ENCODE measurements at places on chromosomes 5 and 9.

DNA sequence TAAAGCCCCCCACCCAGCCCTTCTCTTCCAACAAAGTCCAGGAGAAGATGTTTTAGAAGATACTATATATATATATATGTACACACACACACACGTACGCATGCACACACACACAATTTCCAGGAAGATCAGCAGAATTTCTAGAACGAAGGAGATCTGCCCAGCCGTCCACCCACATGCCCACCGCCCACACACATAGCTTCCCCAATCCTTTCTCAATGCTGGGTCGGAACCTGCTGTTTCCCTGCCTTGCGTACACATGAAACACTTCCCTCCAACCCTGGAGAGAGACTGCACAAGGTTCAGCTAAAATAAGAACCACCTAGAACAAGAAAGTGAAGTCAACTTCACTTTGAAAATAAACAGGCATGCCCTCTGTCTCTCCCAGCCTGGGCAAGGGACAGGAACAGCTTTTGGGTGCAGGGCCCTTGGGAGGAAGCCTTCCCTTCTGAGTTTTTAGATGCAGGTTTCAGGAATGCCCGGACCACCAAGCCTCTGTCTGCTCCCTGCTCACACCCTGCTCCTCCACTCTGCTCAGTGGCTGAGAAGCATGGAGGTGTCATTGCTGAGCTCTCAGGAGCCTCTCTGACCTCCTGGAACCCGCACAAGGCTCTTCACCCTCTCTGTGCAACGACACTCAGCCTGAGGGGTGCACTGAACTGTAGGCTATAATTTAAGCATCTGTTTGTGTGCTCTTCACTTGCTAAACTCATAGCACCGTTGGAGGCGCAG lies 149.4 kb downstream of the C5orf15 start:
- DNase-seq: peak; percentile 78

- no peak for DNase-seq
Observed at GRCh38 chr9:137308057-137308619, 6.1 kb upstream of the NRARP start.

- no peak for DNase-seq
Observed at GRCh38 chr5:168796593-168797580, 217.7 kb upstream of the PANK3 start.

- DNase-seq: no peak
Observed at GRCh38 chr5:93894601-93895354, 153.4 kb upstream of the POU5F2 start.

GRCh38 chr9:96500696-96501632 lies 51.0 kb downstream of the HABP4 start:
- no peak for DNase-seq

DNA sequence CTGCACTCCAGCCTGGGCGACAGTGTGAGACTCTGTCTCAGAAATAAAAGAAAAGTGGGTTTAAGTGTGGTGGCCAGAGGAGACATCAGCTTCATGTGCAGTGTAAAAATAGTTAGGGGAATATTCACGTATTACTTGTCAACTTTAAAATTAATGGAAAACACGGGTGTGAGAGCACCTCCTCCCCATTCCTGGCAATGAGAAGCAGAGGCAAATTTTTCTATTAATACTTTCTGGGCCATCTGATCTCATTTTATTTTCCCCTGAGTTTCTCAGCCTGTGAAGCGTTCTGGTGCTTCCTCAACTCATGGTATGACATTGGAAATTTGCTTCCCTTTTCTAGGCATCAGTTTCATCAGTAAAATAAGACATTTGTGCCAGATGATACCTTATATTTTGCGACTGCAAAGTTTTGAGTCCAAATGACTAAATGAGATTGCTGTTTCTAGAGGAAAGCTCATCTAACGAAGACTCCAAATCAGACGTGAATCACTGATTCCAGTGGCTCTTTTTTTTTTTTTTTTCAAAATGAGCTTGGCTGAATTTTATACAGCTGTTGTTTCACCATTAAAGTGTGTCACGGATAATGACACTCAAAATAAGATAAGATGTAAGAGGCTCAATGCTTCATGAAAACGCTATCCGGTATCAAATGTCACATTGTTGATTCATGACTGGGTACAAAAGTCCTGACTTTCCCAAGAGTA lies 104.6 kb downstream of the MSX2 start:
- DNase-seq: no peak

DNA sequence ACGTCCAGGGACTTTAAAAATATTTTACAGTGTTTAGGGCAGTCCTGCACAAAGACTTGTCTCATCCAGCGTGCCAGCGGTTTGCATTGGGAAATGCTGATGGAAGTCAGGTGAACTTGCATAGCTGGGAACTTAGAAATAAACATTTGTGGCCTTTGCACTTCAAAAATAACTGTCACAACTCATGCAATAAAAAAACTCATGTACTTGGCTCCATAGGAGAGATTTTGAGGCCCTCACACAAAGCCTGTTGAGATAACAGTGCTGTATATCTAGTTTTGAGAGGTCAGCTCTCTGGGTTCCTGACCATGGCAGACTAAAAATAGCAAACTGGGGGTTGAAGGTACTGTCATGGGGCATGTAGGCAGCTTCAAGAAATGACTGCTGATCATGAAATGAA lies 5.5 kb downstream of the COMMD10 start:
- peak; percentile 55 for DNase-seq

GRCh38 chr5:54491326-54491725 lies 26.2 kb upstream of the SNX18 start:
- no peak for DNase-seq

Data from inflammatory macrophage (primary cell).